ENCODE measurements at places on chromosomes 1 and 21. TPM values are rescaled to one million over a fixed set of nuclear protein-coding genes. Genes with fewer than 3 reads are reported as not detected.
A peak's percentile ranks its signal among the peaks of the same experiment; 100 is the strongest.

DNA sequence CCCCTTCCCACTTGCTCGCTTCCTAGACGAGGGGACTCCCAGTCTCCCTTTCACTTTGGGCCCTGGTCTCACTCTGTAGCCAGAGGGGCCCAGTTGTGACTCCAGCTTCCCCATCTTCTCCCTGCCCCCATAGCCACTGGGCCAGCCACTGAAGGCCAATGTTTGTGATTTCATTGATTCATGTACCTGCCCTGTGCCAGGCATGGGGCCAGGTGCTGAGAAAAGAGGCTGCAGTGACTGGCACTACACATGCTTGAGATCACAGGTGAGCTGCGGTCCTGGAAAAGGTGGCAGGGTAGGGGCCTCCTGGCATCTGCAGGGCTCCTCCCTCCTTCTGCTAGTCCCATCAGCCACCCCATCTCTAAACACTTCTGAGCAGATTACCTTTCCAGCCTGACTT lies 345.3 kb upstream of the VAMP3 start:
- DNase-seq, result no peak

Gene HDGF
- total RNA-seq, result 139 TPM

- no peak for DNase-seq
Measured at GRCh38 chr1:145949219-145949618, 8.6 kb downstream of the LIX1L start.

DNA sequence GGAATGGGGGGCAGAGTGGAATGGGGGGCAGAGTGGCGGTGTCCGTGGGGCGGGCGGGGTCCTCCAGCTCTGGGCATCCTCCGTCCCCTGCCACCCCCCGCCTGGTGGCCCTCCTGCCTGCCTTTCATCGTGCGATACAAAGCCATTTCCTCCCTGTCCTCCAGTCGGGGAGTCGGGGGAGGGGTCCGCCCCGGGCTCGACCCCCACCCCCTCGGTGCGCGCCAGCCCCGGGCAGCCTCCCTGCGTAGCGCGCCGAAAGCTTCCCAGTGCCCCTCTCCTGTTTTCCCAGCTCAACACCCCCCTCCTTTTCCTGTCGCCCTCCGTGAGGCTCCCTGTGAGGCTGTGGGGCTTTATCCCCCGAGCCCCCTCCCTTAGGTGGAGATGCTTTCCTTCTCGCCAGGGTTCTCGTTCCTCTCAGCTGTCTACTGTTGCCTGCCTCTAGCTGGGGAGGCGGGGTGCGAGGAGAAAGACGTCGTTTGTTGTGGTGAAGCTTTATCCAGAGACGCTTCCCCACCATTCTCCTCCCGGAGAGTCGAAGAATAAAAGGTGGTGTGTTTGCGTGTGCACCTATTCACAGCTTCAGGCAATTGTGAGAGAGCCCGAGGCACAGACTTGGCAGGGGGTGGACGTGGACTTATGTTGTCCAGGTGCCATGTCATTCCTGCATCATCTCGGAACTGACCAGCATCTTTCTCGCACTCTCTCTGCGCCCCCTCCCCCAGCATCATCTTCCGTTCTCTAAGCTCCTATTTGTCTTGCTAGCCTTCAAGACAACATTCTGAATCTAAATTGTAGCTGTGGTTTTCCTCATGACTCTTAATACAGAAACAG lies 848 bp downstream of the DNM3 start:
- DNase-seq, result peak; percentile 61

DNA sequence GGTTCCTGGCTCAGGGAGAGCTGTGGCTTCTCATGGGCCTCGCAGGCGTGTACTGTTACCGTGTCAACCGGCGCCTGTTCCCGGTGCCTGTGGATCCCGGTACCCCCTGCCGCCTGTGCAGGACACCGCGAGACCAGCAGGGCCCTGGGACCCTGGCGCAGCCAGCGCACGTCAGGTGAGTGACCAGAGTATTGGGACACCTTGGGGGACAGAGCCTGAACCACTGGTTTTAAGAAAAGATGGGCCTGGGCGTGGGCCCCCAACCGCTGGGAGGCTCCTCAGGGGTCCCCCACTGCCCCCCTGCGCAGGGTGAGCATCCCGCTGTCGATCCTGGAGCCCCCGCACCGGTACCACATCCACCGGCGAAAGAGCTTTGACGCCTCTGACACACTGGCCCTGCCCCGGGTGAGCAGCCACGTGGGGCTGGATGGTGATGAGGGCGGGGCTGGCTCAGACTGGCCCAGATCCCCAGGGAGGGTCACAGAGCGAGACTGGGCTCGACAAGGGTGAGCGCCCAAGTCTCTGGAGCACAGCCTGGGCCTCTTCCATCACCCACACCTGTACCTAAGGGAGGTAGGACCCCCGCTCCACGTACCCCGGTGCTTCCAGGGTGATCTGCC lies 10.5 kb downstream of the MIIP start:
- no peak for DNase-seq

DNA sequence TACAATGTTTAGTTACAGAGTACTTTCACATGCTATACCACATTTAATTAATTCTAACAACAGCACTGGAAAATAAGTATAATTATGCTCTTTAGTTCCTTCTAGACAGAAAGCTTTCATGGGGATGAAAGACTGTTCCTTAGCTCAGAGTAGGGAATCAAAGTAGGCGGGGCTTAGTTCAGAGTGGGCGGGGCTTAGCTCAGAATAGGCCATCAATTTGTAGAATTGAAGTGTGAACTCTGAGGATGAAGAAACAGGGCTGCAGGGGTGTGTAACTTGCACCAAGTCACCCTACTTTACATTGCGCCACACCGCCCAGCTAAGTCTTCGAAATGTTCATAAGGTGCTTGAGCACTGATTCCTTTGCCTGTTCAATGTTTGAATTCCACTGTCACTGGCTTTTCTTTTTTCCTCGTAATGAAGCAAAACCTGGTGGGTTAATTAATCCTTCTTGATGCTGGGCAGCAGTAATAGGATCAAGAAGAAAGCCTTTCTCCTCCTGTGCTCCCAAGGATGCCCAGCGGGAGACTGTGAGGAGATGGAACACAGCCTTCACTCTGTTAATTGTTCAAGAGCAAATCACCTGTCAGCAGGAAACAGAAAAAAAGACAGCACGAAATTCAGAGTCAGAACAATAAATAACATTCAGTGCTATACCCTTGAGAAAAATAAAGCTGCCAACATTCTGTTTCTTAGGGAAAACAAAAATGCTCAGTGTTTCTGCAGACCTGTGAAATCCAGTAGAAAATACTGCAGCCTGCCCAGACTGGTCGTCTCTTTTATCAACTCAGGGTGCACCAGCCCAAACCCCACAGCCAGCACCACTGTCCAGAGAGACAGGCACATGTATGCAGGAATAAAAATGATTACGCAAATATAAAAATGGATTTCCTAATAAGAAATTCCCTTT lies 66.5 kb upstream of the CAMK1G start:
- DNase-seq, result no peak

- peak; percentile 85 for DNase-seq
Measured at GRCh38 chr1:41919764-41920397, 1.2 kb upstream of the HIVEP3 start.

All from dorsolateral prefrontal cortex (tissue), 122 donors.